ENCODE measurements at places on chromosomes 4 and X. TPM values are rescaled to one million over a fixed set of nuclear protein-coding genes. Genes with fewer than 3 reads are reported as not detected.

GRCh38 chrX:137366018-137366633 lies 199.8 kb upstream of the ZIC3 start:
- DNase-seq = no peak

Gene MAGEA9
- total RNA-seq = not detected

Gene KCNIP4
- total RNA-seq = not detected

Gene METAP1
- 34.1 TPM for total RNA-seq

GRCh38 chr4:13399257-13399656 lies 84.9 kb downstream of the RAB28 start:
- no peak for DNase-seq

DNA sequence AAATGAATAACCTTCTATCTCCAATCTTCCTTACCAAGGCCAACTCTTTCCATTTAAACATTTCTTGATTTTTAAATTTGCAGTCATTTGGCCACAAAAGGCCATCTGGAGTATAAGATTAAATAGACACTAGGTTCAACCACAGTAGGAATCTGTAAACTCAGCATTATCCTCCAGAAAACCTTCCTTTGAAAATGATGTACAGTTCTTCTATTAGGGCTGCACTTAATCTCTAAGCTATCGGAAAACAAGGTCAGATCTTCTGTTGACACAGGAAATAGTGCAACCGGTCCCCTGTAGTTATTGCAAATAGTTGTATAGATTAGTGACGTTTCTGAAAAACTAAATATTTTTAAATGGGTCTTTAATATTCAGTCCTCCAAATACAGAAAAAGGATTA lies 359.0 kb upstream of the ATOH1 start:
- no peak for DNase-seq

DNA sequence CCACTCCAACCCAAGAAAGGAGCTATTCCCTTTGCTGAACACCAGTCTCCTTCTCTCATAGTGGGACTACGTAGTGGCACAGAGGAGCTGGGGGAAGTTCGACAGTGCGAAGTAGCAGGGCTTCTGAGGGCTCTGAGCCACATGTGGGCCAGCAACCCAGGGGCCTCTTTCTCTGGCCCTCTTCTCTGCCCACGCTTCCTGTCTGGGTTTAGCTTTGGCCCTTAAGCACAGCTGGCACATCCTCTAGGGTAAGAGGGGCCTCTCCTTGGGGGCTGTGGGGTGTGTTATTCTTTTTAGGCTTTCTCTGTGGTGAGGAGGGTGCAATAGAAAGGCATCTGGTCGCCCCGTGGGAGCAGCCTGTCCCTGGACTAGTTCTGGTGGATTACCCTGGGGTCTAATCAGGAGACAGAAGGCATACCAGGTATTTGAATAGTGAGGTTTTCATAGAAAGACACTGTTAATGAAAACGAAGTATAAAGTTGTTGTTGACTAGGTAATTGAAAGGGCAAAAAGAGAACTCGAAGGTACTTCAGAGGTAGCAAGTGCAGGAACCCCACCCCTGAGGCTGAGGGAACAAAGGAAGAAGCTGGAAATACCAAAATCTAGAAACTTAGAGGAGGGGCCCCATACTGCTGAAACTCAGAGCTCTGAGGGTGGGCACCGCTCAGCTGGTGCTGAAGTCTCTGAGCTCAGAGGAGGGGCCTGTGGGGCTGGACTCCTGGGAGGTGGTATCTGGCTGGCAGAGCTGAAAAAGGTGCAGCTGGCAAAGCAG lies 151.9 kb upstream of the RPS6KA3 start:
- no peak for DNase-seq

- no peak for DNase-seq
Measured at GRCh38 chr4:173237762-173238161, 69.2 kb downstream of the GALNT7 start.

- DNase-seq = no peak
Measured at GRCh38 chr4:53592122-53592521, 836 bp upstream of the LNX1 start.

- DNase-seq = no peak
Measured at GRCh38 chr4:2813446-2814405, 20.8 kb downstream of the SH3BP2 start.

DNA sequence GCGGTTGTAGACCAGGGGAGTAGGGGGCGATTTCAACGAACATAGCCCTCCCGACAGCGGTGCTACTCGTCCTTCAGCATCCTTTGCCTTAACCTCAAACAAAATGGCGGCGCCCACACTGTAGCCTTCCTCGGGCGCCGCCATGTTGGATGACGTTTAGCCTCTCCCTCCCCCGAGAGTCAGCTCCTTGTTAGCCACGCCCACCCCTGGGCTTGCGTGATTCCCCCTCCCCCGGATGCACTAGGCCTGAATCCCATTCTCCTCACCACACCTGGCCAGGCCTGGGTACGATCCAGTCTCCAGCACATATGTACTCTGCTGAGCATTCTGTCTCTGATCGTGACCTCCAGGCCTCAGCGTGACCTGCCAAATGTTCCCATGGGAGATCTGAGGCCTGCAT lies 49.0 kb upstream of the ZNF157 start:
- DNase-seq = peak; percentile 82

Gene CXorf51B
- not detected for total RNA-seq

DNA sequence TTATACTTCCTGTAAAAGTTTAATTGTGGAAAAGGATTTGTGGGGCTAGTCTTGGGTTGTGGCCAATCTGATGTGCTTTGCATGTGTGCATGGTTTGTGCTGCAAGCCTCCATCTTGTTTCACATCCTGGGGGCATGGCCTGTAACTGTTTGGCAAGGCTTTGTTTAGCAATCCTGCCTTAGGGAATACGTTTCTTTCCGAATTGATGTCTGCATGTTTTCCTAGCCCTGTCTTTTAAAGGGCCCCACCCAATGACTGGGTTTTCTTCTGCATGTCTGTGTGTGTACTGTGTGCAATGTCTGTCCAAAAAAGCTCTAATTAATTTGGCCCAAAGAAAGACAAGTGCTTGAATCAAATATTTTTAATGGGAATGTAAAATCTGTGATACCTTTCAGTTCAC lies 74.6 kb upstream of the MID1IP1 start:
- no peak for DNase-seq

DNA sequence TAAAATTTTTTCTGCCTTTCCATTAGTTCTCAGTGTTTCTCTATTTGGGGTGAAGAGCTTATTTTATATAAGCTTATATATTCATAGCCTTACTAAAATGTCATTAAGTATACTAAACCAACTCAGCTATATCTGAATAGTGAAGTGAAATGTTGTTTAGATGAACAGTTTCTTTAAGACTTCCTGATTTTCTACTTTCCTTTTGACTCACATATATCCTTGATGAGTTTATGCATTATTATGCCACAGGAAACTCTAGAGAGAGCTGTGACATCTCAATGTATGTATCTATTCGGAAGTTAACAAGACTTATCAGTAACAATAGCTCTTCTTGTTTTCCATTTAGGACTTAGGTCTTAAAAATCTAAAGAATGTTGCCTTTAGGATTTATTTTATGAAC lies 1491.8 kb upstream of the IGFBP7 start:
- no peak for DNase-seq

DNA sequence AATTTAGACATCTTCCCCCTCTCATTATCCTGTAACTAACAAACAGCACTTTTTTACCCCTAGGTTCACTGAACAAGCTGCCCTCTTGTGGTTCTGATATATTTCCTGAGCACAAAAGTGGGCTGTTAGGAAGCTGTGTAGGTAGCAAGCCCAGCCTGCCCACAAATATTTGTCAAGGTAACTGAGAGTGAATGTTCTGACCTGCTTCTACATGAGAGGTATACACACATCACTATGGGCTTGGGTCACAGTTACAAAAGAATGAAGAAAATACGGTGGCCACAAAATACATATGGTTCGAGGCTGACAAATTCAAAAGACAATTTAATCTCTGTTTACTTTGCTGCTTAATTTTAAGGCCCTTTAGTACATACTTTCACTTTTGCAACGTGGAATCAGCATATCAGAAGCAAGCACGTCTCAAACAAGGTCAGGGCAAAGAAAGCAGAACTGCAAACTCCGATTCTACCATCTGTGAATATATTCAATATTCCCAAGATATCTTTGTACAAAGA lies 78.7 kb downstream of the RBM47 start:
- DNase-seq = no peak

- DNase-seq = no peak
Measured at GRCh38 chr4:89008166-89008565, 48.8 kb downstream of the FAM13A start.

GRCh38 chr4:38870098-38870808 lies 2.6 kb downstream of the FAM114A1 start:
- DNase-seq = no peak

DNA sequence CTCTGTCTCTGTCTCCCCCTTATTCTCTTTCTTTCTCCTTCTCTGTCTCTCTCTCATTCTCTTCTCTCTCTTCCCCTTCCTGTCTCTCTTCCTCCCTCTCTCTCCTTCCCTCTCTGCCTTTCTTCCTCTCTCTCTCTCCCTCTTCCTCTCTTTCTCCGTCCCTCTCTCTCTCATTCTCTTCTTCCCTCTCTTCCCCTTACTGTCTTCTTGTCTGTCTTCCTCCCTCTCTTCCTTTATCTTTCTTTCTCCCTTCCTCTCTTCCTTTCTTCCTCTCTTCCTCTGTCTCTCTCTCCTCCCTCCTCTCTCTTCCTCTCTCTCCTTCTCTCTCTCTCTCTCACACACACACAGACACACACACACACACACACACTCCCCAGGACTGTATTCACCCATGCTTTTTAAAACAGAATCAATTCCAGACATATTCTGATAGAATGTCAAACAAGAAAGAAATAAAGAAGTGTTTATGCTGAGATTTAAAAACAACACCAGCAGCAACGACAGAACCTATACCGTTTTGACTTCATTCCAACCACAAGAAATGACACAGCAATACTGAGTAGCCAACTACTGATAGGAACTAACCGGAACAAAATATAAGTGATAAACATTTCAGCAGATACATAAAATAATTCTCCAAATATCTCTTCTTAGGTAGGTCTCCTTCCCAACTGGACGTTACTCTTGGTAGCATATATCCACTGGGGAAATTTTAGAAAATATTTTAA lies 296.7 kb downstream of the ASMT start:
- no peak for DNase-seq
